Renal cortical epithelial cell (primary cell): ENCODE measurements at places on chromosomes 5 and 9. TPM values are rescaled to one million over a fixed set of nuclear protein-coding genes. Genes with fewer than 3 reads are reported as not detected.

Gene PTGS1
- 1.9 and 2.4 TPM in 2 replicates for total RNA-seq

- no peak for DNase-seq
Observed at GRCh38 chr9:92944921-92945320, 2.4 kb upstream of the FGD3 start.

DNA sequence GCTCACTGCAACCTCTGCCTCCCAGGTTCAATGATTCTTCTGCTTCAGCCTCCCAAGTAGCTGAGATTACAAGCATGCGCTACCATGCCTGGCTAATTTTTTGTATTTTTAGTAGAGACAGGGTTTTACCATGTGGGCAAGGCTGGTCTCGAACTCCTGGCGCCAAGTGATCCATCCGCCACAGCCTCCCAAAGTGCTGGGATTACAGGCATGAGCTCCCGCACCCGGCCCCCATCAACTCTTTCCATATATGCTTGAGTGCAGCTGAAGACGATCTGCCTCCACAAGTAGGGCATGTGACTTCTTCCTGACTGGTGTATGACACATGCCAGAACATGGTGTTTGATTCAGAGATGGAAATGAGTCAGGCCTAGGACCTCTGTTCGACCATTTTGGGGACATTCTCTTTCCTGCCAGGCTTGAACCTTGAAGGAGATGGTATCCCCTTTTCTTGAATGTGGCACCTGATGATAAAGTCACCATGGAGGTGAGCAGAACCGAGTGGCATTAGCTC, 7.5 kb upstream of the CNOT6 start:
- DNase-seq = no peak

Gene HARS2
- 40.4 and 51.1 TPM in 2 replicates for total RNA-seq

Gene STOML2
- total RNA-seq = 128 and 235 TPM in 2 replicates

- no peak for DNase-seq
Observed at GRCh38 chr9:114037249-114037648, 40.9 kb downstream of the AMBP start.

Gene C5orf15
- 124 and 165 TPM in 2 replicates for total RNA-seq

- peak; percentile 13 for DNase-seq
Observed at GRCh38 chr5:154543380-154543779, 65.4 kb upstream of the HAND1 start.

- DNase-seq = no peak
Observed at GRCh38 chr9:124513376-124513994, 6.3 kb upstream of the NR5A1 start.

Gene SLCO6A1
- 0.10 TPM in 1 of 2 replicates, not detected in the other for total RNA-seq

- DNase-seq = no peak
Observed at GRCh38 chr5:118604106-118604505, 384.2 kb downstream of the DTWD2 start.

- peak; percentile 82 for DNase-seq
Observed at GRCh38 chr5:6732634-6733410, 19.6 kb downstream of the TENT4A start.

Gene CSF2
- total RNA-seq = 0.60 and 217 TPM in 2 replicates

- no peak for DNase-seq
Observed at GRCh38 chr5:18037718-18038117, 403.5 kb downstream of the TAF11L14 start.

DNA sequence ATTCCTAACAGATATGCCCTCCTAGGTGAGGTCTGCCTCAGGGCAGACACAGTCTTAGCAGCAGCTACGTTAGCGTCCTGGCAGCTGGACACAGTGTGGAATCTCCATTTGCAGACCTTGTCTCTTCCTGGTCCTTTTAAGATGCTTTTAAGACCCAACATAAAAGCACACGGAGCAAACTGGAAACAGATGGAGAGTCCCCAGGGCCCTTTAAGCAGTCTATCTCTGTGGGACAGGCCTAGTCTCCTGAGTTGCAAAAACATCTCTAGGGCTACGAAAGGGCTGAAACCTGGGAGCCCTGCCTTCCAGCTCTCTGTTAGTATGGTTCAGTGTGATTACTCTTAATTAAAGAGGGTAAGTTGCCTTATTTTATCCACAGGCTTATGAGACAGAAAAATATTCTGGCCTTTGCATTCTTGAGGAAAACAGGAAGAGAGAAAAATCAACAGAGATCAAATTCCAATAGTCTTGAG, 66.0 kb upstream of the GNA14 start:
- no peak for DNase-seq

DNA sequence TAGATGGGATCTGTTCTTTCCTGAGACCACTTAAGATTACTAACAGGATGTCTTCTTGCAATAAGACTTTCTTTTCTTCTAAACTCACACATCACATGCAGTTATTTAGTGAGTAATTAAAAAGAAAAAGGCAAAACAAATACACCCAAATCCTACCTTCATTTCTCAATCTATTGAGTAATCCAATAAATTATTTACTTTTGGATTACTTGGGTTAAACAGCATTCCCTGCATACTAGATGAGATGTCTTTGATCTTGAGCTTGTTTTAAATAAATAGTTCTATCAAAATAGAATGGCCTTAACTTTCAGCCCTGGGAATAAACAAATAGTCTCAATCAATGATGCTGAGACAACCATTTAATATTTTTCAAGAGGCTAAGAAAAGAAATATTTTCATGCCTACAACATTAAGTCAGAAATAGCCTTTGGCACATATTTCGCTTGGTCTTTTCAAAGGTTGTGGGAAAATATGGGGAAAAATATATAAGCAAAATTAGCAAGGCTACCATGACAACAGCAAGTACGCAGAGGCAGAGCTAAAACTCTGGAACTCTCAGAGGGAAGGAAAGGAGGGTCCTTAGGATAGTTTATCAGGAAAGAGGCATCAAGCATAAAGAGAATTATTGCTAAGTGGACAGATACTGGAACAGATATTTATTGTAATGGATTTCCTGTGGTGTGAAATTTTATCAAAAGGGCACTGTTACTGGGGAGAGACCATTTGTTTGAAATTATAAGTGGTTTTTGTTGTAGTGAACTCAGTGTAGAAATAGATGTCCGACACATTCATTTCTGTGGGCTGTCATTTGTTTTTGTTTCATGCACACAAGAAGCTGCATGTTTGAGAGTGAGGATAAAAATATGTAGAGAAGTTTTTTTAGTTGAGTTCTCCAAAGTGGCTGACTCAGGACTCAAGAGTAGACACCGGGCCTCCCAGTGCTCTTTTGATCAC, 70.2 kb upstream of the CDH6 start:
- DNase-seq = peak; percentile 98

DNA sequence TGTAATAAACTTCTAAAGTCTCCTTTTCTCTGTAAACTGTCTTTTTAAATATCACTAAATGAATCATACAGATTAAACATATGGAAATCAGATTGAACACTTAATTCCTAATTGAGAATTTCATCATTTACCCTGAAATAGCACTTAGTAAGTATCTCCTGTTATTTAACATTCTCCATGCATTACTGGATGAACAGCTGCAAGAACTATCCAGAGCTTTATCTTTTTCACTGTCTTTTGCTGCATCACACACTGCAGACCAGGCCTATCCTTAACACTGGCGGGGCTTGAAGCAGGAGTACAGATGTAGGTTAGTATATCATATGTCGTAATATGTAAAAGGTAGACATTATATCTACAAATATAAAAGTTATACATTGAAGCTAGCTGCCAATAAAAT, 108.7 kb upstream of the EFNA5 start:
- no peak for DNase-seq

Gene DBH
- not detected in 2 replicates for total RNA-seq

DNA sequence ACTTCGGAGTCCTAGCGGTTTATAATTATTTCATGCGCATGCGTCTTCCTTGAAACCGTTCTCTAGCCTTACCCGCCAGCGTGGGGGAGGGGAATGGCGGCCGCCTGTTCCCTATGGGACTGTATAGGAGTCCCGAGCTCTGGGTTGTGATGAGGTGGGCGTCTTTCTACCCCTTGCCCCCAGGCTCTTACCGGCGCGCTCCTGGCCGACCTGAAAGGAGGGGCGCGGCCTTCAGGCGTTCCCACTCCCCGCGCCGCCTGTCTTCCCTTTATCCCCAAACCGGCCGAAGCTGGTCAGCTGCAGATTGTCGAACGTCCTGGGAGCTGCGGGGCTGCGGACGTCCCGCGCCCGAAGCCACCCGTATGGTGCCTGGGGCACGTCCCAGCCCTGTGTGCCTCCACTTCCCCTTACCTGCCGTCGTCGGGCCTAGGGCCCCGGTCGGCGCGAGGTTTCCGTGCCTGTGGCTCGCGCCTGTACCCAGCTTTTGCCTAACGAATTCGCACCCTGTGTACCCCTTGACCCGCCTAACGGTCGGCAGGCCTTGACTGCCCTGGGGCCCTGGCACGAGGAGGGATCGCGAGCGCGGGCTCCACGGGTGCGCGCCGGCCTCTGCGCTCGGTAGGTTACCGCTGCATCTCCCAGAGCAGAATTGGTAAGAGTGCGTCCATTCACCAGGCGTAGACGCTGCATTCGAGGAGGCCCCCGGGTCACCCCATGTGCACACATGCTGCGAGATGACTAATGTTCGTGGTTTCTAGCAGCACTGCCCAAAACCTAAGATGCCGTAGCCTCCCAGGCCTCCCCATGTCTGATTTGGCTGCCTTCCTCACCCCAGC, 653 bp upstream of the HNRNPH1 start:
- peak; percentile 67 for DNase-seq

Gene TMEM252
- 0.20 TPM in 1 of 2 replicates, not detected in the other for total RNA-seq

Gene FAM163B
- not detected in 2 replicates for total RNA-seq

DNA sequence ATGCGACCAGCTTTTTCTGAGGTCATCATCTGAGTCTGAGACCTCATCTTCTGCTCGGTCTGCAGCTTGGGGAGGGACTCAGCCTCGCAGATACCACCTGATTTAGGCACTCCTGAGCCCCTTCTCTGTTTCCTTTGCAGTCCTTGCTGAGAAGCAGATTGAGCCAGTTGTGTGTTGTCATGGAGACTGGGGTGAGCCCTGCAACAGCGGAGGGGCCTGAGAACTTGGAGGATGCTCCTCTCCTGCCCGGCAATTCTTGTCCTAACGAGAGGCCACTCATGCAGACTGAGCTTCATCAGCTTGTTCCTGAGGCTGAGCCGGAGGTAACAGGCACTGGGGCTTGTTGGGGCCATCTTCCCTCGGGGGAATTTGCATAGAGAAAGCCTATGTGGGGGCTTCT, 19.2 kb downstream of the TEX53 start:
- no peak for DNase-seq

GRCh38 chr5:158487664-158488063, 612.1 kb downstream of the EBF1 start:
- DNase-seq = no peak

DNA sequence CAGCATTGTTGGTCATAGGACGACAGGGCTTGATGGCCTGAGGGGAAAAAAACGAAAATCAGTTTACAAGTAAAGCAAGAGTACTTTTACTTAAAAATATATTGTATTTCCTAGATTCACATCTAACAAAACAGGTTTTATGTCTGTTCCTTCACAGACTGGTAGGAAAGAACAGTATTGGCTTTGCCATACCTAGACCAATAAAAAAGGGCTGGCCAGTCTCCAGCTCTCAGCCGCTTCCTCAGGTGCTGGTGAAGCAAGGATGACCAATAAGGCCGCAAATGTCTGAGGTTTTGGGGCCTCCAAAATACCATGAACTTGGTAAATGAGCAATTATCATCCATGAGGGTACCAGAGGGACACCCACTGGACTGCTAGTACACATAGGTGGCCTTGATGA, 36.6 kb downstream of the DROSHA start:
- no peak for DNase-seq

- DNase-seq = no peak
Observed at GRCh38 chr5:176400382-176401156, 12.0 kb downstream of the HIGD2A start.

Gene OTP
- not detected in 2 replicates for total RNA-seq

GRCh38 chr9:96461336-96461735, 11.4 kb downstream of the HABP4 start:
- DNase-seq = no peak

DNA sequence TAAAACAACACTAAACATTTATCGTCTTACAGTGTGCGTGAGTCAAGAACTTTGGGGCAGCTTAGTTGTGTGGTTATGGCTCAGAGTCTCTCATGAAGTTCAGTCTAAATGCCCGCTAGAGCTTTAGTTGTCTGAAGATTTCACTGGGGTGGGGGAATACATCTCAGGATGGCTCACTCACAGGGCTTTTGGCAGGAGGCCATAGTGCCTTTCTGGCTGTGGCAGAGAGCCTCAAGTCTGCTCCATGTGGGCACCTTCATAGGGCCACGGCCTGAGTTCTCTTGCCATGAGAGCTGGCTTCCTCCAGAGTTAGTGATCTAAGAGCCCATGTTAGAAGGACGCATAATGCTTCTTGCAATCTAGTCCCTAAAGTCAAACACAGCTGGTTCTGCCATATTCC, 258.8 kb upstream of the NUDT12 start:
- DNase-seq = no peak

Gene EPB41L4B
- total RNA-seq = 5.8 and 13.5 TPM in 2 replicates

DNA sequence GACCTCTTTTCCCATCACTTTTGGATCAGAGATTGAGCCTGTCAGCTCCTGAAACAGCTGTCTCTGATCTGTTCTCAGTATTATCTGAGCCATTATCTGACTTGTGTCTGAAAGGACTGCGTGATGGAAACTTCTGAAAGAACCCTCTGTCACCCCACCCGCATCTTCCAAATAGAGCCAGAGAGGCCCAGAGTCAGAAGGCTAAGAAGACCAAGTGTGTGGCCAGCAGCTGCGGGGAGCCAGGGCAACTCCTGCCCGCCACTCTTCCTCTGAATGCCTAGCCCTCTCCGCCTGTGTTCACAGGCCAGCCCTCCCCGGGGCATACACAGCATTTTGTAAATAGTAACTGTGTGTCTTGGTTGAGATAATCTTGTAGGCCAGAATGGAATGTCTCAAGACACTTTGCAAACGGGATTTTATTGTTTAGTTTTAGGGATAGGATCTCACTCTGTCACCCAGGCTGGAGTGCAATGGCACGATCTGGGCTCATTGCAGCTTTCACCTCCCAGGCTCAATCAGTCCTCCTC, 92.7 kb downstream of the AOPEP start:
- no peak for DNase-seq
